Activated T-cell treated with anti-CD3 and anti-CD28 coated beads, Interleukin-2, amount 50 U/mL, for 72 hours (primary cell): ENCODE measurements at places on chromosomes 2 and 18.

GRCh38 chr2:98830571-98831145, 99.7 kb upstream of the MGAT4A start:
- DNase-seq: no peak

- no peak for DNase-seq
Measured at GRCh38 chr2:42733852-42734251, 30.1 kb downstream of the OXER1 start.

DNA sequence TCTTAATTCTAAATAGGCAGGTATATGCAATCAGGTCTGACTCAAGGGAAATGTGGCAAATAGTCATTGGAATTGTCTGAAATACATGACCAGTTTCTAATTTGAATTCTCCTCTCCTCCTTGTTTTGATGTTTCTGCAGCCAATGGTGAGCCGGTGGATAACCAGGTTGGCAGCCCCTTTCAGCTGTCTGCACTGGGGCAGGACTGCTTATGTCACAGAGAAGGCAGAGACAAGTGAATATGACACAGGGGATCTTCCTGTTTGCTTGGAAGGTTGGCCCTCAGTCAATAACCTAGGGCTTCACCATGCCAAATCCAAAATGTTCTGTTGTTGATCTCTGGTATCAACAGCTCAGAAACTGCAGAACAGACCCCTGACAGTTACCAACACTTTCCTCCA, 12.1 kb downstream of the MYT1L start:
- no peak for DNase-seq

DNA sequence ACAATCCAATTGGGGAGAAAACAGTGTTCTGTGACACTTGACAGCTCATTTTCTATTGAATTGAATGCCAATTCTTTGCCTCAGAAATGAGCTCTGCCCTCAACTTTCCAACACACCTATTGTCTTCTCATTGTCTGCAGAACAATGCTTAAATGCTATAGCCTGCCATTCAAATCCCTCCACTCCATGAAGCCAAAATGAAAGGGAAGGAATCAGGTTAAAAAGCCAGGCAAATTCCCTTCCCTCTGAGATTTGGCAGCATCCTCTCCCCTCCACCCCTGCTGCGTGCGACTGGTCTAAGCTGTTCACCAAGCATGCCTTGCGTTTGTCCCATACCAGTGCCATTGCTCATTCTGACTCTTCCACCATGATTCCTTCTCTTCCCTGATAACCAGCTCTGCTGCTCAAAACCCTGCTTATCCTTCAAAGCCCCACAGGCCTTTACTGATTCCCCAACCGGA, 32.4 kb upstream of the TMEM131 start:
- no peak for DNase-seq

GRCh38 chr18:5463390-5463789, 80.4 kb downstream of the EPB41L3 start:
- no peak for DNase-seq

GRCh38 chr2:12435430-12436222, 281.1 kb upstream of the TRIB2 start:
- no peak for DNase-seq

GRCh38 chr18:24373328-24373727, 24.3 kb downstream of the OSBPL1A start:
- no peak for DNase-seq

GRCh38 chr2:126431136-126431535, 224.8 kb upstream of the GYPC start:
- DNase-seq: no peak

DNA sequence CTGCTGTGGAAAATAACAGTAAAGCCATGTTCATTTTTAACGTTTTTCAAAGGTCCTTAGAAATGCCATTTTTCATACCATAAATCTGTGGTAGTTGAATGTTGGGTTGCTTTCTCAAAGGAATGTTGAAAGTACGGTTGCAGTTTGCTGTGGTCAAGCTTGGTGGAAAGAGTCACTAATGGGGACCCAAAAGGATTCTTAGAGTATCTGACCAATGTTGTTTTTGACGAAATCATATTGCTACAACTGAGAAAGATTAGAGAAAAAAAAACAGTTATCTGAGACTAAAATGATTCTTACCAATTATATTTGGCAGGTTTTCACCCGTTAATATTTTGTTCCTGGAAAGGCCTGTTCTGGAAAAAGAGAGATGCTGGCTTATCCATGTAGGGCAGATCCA, 439.5 kb upstream of the ETAA1 start:
- DNase-seq: no peak

DNA sequence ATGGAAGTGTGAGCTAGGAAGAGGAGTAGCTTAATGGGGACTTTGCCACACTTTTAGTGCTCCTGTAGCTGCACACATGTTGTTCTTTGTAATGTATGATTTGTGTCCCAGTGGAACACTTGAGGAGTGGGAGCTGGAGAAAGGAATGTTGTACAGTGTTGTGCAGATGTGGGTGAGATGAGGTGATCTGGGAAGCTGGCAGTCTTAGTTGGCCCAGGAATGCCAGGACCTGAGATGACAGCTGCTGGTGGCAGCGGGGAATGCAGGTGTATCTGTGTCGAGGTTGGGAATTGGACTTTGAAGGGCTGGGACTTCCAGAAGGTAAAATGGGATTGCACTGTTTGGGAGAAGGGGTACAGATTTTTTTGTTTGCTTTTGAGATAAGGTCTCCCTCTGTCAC, 23.6 kb downstream of the NEDD4L start:
- no peak for DNase-seq

GRCh38 chr2:14143435-14143834, 489.1 kb upstream of the LRATD1 start:
- DNase-seq: no peak
